ENCODE measurements at places on chromosomes 2 and 18. TPM values are rescaled to one million over a fixed set of nuclear protein-coding genes. Genes with fewer than 3 reads are reported as not detected.

DNA sequence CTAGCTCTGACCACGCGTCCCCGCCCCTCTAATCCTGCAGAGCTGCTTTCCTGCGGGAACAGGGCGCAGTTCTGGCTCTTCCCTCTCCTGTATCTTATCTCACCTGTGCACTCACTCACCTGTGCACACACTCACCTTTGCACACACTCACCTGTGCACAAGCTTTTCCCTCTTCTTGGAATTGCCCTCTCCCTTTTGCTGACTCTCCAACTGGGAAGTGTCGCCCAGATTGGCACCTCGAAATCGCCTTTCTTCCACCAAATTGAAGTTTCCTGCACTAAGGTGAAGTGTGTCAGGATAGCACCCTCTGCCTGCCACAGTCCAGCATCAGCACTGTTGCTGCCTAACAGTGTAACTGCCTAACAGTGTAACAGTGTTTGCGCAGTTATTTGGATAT is 566 bp upstream of the CMPK2 start:
- no peak for DNase-seq

- DNase-seq: peak; percentile 31
Observed at GRCh38 chr2:26033270-26033817, 540 bp upstream of the RAB10 start.

GRCh38 chr2:159051661-159052060 is 83.2 kb downstream of the TANC1 start:
- DNase-seq: no peak

Gene VRK2
- total RNA-seq: 16.1 TPM

DNA sequence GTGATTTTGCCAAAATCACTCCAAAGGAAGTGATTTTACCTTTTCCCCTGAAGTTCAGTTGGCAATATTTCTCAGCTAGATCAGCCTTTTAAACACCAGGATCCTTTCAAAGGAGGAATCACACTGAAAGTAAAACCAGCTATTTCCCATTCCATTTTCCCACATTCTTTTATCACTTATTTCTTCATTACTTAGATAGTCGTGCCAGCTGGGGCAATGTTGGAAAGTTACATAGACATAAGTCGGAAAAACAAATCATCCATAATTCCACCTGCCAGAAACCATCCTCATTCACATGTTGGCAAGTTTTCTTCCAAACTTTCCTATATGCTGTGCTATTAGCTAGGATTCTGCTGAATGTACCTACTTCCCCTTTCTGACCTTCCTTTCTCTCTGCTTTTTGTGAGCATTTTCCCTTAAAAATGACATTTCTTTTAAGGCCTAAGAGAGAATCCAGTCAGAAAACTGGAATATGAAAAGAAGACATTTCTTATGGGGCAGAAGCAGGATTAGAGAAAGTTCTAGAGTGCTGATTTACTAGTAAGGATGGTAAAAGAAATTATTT is 170.0 kb upstream of the STK17B start:
- no peak for DNase-seq

Data from omental fat pad (tissue), 4 donors.